Effector memory CD8-positive, alpha-beta T cell (primary cell): ENCODE measurements at places on chromosomes 3 and 15.

DNA sequence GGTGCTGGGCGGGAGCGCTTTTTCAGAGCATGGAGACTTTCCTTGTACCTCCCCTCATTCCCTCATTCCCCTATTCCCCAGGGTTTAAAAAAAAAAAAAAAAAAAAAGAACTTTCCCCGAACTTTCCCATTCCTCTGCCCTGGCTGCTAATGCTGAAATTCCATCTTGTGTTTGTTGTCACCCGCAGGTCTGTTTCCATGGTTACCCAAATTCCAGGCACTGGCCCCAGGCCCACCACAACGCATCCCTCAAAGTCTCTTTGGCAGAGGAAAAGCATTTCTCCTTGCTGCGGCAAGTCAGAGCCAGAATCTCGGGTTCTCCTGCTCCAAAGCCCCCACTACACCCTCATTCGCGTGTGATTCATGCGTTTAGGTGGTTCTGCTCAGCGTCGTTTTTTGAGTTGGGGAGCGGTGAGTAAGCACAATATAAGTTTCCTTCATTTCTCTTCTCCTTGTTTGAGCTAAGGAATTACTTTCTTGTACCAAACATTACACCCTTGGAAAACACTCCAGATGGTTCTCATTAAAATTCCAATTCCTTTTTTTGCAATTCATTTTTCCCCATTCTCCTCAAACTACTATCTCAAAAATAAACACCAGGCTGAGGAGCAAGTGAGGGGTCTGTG, 21.6 kb downstream of the ANAPC13 start:
- no peak for DNase-seq

GRCh38 chr15:64891561-64891960, 20.1 kb upstream of the ANKDD1A start:
- no peak for DNase-seq

GRCh38 chr3:132509096-132509495, 88.0 kb upstream of the ACKR4 start:
- DNase-seq, result no peak

DNA sequence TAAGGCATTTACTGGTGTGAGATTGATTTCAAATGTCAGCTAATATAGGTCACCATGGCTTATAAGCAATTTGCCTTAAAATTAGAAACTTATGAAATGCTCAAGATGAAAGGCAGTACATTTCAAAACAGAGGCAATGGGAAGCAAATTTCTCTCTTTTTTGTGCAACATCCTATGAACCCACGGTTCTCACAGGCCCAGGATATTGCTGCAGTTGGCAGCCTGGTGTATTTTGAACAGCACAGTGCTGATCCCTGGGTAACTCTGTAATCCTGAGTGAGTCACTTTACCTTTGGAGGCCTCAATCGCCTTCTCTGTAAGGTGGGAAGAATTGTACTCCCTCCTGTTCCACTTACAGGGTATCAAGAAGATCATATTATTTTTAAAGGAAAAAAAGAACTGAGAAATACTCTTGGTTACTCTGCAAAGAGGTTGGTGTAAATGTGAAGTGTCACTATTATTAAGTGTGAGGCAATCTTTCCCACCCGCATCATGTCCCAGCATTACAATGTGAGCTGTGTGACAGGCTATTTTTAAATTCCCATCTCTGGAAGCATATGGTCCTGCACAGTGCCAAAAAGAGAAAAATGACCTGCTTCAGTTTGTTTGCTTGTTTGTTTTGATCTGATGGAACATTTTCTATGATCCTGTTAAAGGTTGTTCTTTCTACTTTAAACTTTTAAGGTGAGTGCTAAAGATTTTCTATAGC, 190.1 kb upstream of the LPP start:
- no peak for DNase-seq
